ENCODE measurements at places on chromosomes 5 and 9.

DNA sequence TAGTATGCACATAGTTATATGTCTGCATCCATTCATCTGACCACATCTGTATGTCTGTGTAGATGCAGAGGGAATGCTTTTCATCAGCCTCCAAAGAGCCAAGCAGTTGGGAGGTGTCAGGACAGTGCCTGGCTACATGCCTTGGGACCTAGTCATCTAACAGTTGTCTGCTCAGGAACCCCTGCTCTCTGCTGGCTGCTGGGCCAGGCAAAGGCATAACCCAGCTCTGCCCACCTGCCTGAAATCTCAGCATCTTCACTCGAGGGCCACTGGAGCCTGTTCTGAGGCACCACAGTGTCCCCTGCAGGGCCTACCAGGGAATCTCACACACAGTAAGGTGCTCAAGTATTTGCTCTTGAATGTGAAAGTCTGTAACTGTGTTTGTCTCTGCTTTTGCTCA is 3.7 kb downstream of the C9orf50 start:
- DNase-seq, result no peak

GRCh38 chr5:136199408-136199807 is 6.4 kb upstream of the SMIM32 start:
- no peak for DNase-seq

GRCh38 chr9:109273869-109274268 is 47.0 kb downstream of the EPB41L4B start:
- no peak for DNase-seq

DNA sequence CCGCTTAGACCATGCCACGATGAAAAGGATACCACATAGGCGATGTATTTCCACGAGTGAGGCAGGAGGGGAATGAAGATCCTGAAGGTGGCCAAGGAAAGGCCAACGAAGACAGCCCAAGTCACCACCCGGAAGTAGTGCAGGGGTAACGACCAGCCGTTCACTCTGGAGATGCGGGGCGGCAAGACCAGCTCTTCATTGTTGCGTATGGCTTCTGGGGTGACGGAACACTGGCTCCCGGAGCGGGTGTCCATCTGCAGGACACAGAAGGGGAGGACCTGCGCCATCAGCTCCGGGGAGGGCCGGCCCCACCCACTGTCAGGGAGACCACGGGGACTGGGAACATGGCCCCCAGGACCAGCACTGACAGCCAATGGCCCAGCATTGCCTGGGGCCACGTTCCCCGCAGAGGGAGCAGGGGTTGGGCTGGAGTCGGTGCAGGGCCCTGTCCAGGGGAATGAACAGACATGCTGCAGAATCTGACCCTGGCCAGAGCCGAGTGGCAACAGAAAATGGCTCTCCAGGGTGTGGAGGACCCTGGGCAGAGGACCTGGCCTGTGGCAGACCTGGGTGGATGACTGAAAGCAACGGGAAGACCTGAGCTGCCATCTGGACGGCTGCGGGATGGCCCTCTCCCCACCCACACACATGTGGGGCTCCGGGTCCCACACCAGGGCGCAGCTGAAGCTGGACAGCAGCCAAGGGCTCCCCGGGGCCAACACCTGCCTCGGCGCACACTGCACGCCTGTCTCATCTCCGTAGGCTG is 17.7 kb downstream of the ZDHHC11B start:
- DNase-seq, result no peak

DNA sequence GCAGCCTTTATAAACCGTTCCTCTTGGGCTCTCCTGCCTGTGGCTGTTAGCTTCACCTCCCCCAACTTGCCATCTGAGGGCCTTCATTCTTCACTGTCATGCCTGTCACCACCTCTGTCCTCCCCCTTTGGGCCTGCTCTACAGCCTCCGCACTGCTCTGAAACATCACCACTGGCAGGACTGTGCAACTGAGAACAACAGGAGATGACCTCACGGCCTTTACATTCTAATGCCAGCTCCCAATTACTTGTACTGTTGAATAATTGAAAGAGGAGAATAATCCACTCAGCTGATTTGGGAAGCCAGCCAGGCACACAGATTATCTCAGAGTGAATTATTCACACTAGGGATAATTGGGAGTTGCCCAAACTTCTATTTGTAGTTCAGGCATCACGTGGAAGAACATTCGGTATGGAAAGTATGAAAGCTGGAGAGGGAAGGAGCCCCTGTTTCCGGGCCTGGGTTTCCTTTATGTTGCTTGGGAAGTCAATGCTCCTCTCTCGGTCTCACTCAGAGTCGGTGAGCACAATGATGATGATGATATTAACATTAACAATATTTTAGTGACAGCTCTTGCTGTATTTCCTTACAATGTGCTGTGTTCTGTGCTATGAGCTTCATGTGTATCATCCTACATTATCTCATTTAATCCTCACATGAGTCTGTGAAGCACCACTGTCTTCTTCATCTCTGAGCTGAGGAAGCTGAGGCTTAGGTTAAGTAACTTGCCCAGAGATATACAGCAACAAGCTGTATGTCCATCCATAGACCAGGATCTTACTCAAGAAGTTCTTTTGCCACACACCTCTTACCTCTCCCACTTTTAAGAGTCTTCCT is 99.3 kb upstream of the LRRTM2 start:
- DNase-seq, result no peak

DNA sequence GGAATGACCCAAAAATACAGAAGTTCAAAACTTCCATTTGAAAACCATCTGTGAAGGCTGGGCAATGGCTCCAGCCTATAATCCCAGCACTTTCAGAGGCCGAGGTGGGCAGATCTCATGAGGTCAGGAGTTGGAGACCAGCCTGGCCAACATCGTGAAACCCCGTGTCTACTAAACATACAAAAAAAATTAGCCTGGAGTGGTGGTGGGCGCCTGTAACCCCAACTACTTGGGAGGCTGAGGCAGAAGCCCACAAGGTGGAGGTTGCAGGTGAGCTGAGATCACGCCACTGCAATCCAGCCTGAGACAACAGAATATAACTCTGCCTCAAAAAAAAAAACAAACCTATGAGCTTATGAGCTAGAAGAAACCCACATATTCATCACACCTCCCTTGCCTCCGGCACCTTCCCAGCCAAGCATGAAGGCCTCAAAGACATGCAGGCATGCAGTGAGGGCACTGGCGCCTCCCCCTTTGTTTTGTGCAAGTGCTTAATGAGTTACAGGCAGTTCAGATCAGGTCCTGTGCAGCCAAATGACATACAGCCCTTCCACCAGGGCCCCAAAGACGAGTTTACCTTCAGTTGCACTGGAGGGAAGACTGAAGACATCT is 9.9 kb downstream of the HNRNPH1 start:
- no peak for DNase-seq

GRCh38 chr5:95068289-95068910 is 216.5 kb downstream of the MCTP1 start:
- no peak for DNase-seq

DNA sequence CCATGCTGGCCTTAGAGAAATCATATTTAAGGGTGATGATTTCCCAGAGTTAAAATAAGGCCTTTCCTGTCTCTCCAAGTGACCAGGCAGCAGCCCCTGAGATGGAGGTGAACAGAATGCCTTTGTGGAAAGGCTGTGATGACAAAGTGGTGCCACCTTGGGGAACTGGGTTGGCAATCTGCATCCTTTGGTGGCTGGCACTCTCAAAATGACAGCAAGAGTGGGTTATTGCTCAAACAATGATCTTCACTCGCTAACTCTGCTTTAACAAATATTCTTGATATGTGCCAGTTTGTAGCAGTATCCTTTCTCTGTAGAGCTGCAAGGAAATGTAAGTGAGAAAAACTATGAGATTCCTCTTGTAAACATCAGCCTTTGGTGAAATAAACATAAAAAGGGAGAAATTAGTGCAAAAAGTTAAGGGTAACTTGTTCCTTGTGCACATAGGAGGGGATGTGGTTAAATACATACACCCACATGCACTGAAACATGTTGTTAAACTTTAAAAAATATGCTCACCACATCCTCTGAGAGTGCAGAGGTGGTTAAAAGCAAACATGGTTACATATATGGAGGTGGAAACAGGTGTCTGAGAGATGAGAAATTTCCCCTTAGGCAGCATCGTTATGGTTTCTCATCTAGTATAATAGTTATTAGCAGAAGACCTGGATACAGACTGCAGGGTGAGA is 373.4 kb upstream of the CTNND2 start:
- no peak for DNase-seq

DNA sequence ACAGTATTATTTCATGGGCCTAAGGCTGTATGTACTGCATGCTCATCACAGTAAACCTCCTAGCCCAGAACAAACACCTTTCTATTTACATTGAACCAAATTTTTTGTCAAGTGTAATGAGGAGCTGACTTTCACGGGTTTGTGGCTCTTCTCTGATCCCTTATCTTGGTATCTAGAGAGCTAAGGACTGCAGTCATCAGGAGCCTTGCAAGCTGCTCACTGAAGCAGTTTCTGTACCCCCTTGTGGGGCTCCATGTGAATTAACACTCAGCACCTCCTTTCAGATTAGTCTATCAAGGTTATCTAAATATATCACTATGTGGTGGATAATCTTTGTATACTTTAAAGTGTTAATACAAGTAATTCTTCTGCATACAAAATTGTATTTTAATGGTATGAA is 108.2 kb downstream of the AUH start:
- DNase-seq, result peak; percentile 6

Data from activated T-cell treated with anti-CD3 and anti-CD28 coated beads for 24 hours (primary cell).